Activated CD8-positive, alpha-beta T cell treated with anti-CD3 and anti-CD28 coated beads for 36 hours (primary cell): ENCODE measurements at places on chromosomes 2 and 18. TPM values are rescaled to one million over a fixed set of nuclear protein-coding genes. Genes with fewer than 3 reads are reported as not detected.

DNA sequence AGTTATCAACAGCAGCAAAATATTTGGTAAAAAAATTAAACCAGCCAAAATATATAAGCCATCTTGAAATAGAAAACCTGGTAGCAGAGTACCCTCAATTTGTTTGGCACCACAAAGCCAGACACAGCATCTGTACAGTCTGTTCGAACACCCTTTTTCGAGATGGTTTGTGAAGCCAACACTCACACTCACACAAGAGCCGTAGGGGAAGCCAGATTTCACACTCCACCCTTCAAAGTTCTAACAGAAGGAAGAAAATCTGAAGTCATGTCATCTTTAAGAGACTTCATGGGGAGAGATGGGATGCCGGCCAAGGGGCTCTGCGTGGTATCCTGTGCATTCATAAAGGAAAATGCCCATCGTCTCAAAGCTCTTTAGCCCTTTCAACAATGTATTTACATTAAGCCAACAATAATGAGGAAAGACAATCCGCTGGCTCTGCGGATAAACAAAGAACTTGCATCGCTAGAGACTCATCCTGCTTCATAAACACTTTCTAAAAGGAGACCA, 451.5 kb upstream of the CHST9 start:
- DNase-seq = no peak

DNA sequence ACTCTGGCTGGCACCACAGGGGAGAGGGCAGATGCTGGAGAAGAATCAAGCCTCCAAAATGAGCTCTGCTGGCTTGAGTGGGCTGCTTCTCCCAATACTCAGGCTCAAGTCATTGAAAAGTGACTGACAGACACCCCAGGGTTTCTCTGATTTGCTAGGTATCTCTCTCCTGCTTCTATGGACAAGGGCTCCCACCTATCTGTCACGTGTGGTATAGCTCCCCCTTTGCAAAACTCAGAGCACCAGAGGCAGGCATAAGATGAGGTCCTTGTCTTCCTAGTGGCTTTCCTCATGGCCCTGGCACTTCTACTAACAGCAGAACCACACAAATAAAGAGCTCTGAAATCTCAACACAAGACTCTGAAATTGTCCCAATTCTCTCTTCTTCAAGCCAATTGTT, 105.2 kb downstream of the GALNT14 start:
- DNase-seq = no peak

- no peak for DNase-seq
These were observed 45.3 kb downstream of the ZNF521 start for GRCh38 chr18:25306671-25307070.

DNA sequence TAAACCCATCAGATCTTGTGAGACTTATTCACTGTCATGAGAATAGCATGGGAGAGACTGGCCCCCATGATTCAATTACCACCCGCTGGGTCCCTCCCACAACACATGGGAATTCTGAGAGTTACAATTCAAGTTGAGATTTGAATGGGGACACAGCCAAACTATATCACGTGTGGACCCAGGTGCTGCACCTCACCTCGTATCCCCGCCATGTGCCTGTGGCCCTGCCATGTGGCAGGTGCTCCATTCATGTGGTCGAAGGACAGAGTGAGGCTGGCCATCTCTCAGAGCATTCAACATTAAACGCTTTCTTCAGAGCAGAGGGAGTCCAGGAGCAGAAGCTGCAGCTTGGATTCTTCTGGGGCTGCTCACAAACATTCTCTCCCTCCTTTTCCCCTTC, 32.3 kb downstream of the MROH2A start:
- DNase-seq = no peak

GRCh38 chr18:58979615-58980014, 114.9 kb downstream of the ZNF532 start:
- no peak for DNase-seq

EN1 gene
- not detected for total RNA-seq
